Stimulated activated CD4-positive, alpha-beta T cell treated with anti-CD3 and anti-CD28 coated beads, Interleukin-15, amount 100 ng/mL, for 1 hour (primary cell): ENCODE measurements at places on chromosomes 7 and 10.
A peak's percentile ranks its signal among the peaks of the same experiment; 100 is the strongest.

- peak; percentile 4 for DNase-seq
Observed at GRCh38 chr7:151992375-151992774, 33.1 kb upstream of the GALNT11 start.

- DNase-seq = no peak
Observed at GRCh38 chr10:3671386-3671955, 113.5 kb downstream of the KLF6 start.

- no peak for DNase-seq
Observed at GRCh38 chr10:73408061-73408460, 5.8 kb downstream of the ANXA7 start.

- no peak for DNase-seq
Observed at GRCh38 chr7:46939558-46939957, 642.4 kb downstream of the TNS3 start.

DNA sequence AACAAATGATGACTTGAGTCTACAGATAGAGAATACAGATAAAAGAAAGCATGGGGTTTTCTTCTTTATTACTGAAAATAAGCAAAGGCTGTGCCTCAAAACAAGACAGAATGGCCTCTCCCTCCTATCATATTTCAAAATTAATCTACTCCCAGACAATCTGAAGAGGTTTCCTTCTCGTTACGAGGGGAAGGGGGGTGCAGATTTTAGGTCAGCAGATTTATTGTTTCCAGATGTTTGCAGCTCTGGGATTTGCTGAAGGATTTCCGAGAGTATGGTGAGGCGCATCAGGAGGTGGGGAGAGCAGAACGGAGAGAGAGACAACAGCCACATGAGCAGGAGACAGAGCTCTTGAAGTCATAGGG lies 89.8 kb downstream of the KIAA1549 start:
- no peak for DNase-seq

DNA sequence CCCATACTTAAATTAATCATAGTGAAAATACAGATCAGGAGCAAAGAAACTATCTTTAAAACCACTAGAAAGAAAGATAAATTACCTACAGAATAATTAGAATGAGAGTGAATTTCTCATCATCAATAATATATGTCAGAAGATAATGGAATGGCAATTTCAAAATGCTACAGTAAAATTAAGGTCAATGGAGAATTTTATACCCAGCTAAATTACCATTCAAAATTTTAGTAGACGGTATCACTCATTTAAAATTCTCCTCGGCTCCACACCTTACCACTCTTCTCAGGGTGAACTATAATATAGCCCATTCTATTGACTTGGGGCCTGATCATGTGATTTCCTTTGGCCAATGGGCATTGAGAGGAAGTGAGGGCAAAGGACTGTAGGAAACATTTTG lies 192.5 kb upstream of the TCERG1L start:
- no peak for DNase-seq

- no peak for DNase-seq
Observed at GRCh38 chr10:80356989-80357850, 639 bp downstream of the DYDC2 start.

DNA sequence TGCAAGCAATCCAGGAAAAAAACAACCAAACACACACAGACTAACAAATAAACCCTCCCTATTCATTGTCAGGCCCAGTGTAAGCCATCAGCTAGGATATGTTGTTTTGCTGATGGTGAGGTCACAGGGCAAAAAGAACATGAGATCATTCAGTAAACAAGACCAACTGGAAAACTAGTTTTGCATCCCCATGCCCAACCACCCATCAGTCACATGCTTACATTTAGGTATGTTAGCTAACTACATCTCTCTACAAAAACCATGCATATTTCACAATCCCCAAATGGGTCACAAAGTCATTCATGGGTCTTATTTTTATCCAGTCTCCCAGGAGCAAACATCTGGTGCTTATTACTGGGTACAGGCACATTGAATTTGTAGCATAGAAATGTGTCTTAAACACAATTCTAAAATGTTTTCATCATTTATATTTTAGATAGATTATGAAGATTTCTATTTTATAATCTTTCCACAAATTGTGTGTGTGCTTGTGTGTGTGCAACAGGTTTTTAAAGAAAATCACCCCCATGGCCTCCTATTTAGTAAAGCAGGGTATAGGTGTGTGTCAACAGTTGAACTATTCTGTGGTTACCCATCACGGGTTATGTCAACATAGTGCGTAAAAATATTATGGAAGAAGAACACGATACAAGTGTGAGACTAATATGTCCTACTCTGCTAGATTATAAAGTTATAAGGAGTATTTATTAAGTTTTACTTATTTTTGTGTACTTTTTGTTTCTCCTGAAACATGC lies 103.8 kb upstream of the AKR1E2 start:
- DNase-seq = no peak

GRCh38 chr10:114856544-114857287 lies 35.1 kb downstream of the FHIP2A start:
- DNase-seq = no peak

DNA sequence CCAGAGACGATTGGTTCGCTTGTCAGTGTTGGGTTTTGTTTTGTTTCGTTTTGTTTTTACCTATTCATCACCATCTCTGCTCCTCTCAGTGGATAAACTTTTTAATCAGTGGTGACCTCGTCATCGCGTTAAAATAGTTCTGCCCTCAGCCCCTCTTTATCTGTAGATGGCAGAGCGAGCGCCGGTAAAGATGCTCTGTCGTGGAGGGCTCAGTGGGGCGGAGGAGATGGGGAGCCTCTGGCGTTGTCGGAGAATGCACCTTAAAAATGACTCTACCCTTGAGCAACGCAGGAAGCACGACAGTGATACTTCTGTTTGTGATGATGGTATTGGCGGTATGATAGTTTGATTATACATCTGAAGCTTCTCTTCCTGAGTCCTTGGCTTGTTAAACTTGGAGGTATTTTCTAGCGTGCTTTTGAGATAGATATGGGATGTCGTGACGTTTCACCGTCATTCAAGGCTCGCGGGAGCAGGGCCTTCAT lies 554 bp downstream of the CSGALNACT2 start:
- DNase-seq = peak; percentile 17

- no peak for DNase-seq
Observed at GRCh38 chr10:92420546-92421275, 129.7 kb downstream of the MARCHF5 start.

DNA sequence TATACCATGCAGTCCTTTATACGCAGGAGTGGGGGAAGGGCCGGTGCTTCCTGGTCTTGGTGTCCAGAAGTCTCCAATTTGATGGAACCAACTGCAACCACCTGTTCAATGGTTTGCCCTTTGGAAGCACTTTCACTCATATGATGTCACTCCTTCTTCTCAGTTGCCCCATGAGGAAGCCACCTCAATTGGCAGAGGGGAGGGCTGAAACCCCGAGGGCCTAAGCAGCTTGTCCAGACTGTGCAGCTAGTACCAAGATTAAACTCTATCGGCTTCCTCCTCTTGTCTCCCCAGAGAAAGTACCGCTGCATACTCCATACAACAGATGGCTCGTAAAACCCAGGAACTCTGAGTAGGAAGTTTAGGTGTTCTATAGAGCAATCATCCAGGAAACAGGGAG lies 789.4 kb downstream of the TYW1 start:
- no peak for DNase-seq

DNA sequence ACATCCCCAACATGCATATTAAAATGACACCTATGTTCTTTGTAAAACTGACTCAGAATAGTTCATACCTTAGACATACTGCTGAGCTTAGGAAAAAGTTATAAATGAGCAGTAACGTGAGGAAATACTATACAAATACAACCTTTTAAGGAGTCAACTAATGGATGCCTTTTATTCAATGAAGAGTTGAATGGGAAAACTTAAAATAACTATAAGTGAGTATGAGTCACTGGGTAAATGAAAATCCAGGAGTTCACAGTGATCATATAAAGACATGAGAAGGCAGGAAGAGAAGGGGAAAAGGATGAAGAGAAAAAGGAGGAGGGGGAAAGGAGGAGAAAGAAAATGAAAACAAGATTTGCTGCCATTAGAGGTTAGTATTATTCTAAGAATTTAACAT lies 157.8 kb upstream of the PCDH15 start:
- no peak for DNase-seq

- no peak for DNase-seq
Observed at GRCh38 chr7:36764929-36765328, 40.6 kb upstream of the AOAH start.

DNA sequence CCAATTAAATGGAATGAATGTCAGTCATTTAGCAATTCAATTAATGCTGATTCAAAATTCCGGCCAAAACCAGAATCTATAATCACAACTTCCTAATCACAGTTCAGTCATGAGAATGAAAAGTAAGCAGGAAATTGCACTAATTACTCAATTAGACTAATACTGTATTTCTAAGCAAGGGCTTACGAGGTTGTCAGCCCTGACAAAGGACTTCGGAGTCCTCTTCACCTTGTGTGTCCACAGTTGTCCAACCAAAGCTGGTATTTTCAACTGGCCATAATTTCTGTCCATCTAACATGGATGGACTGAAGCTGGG lies 17.4 kb downstream of the CPA1 start:
- no peak for DNase-seq

DNA sequence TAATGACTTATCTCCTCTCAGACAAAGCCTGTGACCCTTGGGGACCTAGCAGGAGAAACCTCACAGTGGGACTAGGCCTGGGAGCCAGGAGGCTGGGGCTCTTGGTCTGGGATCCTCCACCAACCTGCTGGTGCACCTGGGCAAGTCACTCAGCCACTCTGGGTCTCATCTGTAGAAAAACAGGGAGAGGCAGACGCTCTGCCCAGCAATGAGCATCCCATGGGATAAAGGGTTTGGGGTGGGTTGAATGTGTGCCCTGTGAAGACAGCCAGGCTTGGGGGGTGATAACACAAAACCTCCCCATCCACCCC lies 81.6 kb downstream of the ZMIZ1 start:
- no peak for DNase-seq

- DNase-seq = no peak
Observed at GRCh38 chr10:64745565-64745964, 1224.4 kb downstream of the REEP3 start.

- no peak for DNase-seq
Observed at GRCh38 chr7:98244871-98245270, 7.2 kb downstream of the TECPR1 start.

GRCh38 chr10:71572962-71573361 lies 146.6 kb downstream of the C10orf105 start:
- no peak for DNase-seq

- DNase-seq = no peak
Observed at GRCh38 chr10:97629289-97629688, 4.0 kb downstream of the MORN4 start.

GRCh38 chr10:75654171-75654771 lies 222.8 kb downstream of the LRMDA start:
- DNase-seq = no peak

- DNase-seq = no peak
Observed at GRCh38 chr10:101568054-101568745, 19.9 kb downstream of the POLL start.

DNA sequence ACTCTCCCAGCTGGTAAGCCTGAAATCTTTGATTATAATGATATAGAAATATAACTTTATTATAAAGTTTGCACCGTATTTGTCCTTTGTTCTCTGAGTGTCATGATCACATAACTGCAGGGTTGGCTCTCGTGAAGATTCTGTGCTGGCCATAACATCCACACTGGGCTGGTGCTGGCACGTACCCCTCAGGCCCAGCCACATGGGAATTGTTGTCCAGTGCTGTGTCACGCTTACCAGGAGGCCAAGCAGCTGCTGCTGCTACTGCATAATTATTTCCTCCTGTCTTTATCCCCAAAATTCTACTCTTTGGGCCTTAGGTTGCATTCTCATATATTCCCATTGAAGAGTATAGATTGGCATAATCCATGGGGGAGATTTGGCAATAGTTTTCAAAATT lies 20.8 kb upstream of the UCN3 start:
- no peak for DNase-seq

DNA sequence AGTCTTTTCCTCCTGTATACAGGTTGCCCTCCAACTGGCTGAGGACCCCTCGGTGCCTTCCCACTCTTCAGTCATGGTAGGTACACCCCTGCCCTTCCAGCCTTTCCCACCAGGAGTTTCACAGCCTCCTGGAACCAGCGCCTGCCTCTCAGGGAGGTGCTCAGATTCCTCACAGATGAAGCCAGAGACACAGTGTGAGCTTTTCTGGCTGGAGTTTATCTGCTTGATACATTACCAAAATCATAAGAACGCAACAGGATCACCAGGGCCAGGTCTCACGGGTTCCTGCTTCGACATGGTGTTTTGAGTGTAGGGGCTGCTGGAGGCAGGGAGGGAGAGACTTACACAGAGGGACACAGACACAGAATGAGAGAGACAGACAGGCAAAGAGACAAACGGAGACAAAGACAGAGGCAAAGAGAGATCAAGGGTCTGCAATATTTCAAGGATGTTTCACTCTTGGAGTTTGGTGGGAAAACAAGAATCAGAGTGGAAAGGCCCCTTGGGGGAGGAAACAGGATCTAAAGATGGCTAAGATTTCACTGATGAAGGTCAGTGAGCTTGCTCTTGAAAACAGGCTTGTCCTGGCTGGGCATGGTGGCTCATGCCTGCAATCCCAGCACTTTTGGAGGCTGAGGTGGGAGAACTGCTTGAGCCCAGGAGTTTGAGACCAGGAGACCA lies 6.5 kb upstream of the INMT start:
- no peak for DNase-seq
